ENCODE measurements at places on chromosomes 3 and 15.
A peak's percentile ranks its signal among the peaks of the same experiment; 100 is the strongest.

GRCh38 chr3:72998466-72998865 is 1.9 kb downstream of the PPP4R2 start:
- DNase-seq, result no peak

DNA sequence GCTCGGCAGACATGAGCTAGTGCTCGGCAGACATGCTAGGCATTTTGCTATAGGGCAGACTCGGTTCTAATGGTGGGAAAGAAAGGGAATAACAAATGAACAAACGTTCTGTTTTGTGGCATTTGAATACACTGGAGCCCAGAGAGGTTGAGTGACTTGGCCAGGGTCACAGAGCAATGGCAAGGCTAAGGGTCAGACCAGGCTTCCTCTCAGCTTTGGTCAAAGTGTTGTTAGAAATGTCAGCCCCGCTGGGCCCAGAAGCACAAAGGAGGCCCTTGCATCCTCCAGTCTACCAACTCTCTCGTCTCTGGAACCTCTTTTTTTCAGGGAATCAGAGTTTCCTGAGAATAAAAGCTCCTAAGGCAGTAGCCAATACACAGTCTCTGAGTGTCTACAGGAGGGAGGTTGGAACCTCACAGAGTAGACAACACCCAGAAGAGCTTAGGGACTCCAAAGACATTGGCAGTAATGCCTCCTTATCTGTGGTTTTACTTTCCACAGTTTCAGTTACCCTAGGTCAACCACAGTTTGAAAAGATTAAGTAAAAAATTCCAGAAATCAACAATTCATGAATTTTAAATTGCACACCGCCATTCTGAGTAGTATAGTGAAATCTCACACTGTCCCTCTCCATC is 47.3 kb downstream of the SSUH2 start:
- DNase-seq, result no peak

DNA sequence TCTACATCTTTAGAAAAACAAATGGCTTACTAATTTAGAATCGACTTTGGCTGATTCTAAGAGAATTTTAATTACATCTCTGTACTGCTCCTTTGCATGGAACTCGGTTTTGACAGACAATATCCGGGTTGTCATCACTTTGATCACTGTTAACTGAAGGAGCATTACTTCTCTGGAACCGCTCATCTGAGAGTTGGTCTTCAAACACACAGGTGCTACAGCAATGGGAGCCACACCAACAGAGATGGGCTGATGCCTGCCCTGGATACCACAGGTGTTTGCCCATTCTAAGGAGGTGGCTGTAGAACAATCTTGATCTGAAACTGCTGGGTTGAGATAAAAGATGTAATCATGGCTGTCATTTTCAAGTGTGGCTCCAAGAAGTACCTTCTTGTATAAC is 21.6 kb downstream of the LINS1 start:
- DNase-seq, result no peak

DNA sequence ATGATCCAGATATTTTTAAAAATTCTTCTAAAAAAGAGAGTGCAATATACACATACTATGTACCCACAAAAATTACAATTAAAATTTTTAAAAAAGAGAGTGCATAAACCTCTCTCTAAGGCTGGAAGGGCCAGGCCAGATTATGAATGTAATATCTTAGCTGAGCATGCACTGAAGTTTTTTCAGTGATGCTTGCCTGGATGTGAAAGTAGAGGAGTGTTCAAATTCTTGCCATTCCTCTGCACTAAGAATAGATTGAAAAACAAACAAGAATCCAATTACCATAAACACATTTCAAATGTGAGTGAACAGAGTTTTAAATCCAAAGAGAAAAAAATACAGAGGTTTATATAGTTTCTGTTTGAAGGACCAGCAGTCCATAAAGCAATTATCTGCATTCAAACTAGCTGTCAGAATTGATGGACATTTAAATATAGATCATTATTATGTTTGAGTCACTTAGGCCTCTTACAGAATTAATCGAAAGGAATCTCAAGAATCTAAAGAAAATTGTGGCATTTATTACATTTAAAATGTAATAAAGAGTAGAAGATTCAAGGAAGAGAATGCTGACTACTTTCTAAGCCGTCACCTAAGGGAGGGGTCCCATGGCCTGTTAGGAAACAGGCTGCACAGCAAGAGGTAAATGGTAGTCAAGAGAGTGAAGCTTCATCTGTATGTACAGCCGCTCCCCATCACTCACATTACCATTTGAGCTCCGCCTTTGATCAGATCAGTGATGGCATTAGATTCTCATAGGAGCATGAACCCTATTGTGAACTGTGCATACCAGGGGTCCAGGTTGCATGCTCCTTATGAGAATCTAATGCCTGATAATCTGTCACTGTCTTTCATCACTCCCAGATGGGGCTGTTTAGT is 159.3 kb upstream of the MDFIC2 start:
- DNase-seq, result no peak

GRCh38 chr3:160780245-160780644 is 24.2 kb downstream of the PPM1L start:
- DNase-seq, result no peak

GRCh38 chr15:64810497-64811326 is 14.7 kb downstream of the PIF1 start:
- DNase-seq, result no peak

- DNase-seq, result no peak
These were observed 75.9 kb downstream of the CGNL1 start for GRCh38 chr15:57452090-57452754.

DNA sequence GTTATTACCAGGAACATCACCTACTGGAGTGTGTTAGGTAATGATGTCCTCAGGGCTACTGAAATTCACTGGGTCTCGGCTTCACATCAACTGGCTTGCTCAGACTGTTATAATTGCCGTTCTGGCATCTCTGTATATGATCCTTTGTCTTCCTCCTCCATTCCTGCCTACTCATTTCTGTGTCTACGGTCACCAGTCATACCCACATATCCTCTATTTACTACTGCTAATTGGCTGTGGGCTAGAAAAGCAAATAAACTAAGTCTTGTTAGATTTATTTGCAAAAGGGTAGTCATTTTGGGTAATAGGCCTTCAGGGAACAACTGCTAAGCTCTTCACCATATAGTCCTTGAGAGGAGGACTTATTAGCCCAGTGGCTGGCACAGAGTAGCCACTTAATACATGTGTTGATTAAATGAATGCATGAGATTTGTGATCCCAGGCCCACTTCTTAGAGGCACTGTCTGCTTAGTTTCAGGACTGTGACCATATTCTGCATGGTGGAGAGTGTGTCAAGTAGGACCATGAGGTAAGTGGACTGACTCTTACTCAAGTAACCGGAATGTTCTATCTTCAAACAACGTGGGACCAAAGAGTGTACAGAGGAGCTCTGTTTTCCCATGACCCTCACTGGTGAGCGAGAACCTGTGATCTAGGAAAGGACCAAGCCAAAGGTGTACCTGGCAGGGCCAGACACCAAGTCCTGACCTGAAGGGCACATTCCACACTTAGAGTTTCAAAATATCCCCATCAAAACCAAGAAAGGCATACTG is 13.2 kb downstream of the ZDHHC3 start:
- no peak for DNase-seq

DNA sequence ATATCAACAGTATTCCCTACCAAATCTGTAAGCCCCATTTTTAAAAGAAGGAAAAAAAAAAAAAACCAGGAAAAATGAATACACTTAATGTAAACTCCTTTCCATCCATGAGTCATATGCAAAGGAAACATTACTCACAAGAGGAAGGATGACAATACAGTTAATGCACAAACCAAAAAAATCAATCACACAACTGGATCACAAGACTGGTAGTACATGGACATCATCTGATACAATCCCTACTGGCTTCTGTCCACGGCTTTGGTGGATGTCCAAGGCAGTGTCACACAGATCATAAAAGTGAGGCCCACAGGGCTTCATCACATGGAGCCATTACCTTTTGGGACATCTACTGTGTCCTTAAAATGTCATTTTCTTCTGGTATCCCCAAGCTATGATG is 44.0 kb downstream of the SUCLG2 start:
- no peak for DNase-seq

DNA sequence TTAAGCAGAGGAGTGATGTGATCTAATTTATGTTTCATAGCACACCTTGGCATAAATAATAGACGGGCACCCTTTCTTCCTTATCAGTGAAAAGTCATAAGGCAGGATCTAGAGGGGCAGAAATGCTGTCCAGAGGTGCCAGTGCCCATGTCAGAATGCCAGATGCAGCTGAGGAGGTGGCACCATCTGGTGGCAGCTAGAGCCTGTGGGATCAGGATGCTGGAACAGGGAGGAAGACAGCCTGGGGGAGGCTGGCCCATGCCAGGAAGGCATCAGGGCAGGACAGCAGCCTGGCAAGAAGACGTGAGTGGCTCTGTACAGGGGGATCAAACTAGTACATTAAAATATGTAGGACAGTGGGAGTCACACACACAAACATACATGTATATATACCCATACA is 16.5 kb downstream of the MYH15 start:
- DNase-seq, result no peak

DNA sequence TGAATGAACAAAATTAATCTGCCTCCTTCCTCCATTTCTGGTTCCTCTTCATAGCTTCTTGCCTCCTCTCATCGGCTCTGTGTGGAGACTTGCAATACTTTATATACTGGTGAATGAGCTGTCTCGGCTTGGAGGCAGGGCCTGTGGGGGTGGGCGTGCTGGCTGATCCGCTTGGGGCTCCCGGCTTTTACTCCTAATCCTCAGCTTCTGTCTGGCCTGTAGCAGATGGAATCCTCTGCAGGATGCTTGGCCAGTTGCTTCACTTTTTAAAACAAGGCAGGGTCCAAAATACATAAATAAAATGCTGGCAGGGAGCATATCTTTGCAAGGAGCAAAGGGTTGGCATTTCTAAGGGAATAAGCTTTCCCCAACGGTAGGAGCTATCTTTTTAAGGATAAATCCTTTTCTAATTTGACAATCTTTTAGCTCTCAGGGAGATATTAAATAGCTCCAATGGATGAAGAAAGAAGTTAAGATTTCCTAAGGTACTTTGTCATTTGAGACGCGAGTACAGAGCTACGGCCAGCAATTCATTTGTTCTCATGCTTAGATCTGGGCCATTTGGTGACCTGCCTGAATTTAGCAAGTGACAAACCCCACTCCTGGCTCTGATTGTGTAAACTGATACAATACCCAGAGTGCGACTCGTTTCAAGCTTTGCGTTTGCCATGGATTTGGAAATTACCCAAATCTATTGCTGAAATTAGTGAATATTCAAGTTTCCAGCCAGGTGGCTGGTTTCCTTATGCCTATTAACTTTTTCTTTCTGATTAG is 18.9 kb downstream of the SV2B start:
- DNase-seq, result no peak

GRCh38 chr3:16249336-16249735 is 15.4 kb downstream of the DPH3 start:
- DNase-seq, result no peak

GRCh38 chr3:186255703-186256331 is 106.2 kb downstream of the DGKG start:
- DNase-seq, result no peak

GRCh38 chr15:81215983-81216382 is 19.3 kb downstream of the IL16 start:
- DNase-seq, result no peak

GRCh38 chr3:120563356-120564022 is 32.6 kb upstream of the NDUFB4 start:
- no peak for DNase-seq

DNA sequence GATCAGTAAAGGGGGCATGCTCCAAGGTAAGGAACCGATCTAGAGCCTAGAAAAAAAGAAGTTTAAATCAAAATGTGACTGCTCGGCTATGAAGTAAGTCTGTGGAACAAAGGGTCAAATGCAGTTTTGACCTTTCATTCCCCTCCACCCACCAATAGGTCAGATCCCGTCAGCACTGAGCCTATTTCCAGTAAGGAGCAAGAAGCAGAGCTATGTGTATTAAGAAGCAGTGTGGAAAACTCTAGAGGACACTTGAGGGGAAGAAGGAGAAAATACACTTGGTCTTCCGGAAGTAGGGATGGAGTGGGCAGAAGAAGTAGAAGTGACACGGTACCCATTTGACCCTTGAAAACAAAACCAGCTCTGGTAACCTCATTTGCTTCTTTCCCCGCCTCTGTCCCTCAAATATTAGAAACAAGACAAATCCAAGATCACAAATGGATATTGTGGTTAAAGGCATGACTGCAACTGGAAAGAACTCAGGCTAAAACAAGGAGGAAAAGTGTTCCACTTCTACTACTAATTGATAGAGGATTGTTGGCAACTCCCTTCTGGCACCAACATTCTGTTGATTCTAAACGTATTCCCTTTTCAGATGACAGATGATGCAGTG is 888.3 kb upstream of the NR2F2 start:
- DNase-seq, result no peak

- DNase-seq, result no peak
These were observed 41.4 kb downstream of the ULK4 start for GRCh38 chr3:41920406-41920965.

- DNase-seq, result peak; percentile 62
These were observed 20.7 kb upstream of the FEM1B start for GRCh38 chr15:68256675-68257450.

- no peak for DNase-seq
These were observed 30.7 kb downstream of the C3orf38 start for GRCh38 chr3:88180398-88180999.

- no peak for DNase-seq
These were observed 62.3 kb downstream of the IQSEC1 start for GRCh38 chr3:13010780-13011572.

GRCh38 chr3:189726277-189726676 is 95.1 kb downstream of the TP63 start:
- no peak for DNase-seq

- DNase-seq, result no peak
These were observed 62.0 kb upstream of the ST3GAL6 start for GRCh38 chr3:98701071-98701675.

GRCh38 chr15:95958382-95958781 is 372.1 kb upstream of the NR2F2 start:
- no peak for DNase-seq

DNA sequence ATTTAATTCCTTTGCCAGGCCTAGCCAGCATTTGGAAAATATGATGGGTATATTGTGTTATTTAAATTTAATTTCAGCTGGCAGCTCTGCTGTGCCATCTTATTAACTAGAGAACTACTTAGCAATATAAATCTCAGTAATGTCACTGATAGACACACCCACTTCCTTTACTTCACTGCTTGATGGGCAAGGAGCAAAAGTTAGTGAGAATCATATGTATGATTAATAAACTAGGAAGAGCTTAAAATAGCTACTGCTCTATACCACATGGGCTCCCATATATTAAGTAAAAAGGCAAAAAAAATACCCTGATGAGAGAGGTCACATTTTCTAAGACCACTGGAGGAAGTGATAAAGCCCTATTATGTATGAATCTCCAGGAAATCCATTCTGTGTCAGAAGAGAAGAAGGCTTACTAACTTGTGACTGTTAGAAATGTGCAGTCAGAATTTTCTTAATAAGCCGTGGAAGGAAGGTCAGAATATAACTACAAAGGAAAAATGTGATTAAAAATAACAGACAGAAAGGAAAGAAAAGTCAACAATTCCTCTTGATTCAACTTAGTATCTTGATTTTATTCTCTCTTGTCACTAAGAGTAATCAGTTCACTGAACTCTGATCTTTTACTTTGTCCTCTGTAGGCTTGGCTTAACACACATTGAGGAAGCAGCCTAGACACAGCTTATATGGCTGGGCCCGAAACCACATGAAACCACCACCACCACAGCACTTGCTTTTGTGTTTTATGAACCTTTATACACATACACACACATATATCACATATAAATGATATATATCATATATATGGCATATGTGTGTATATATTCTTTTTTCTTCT is 1233.9 kb upstream of the ALCAM start:
- no peak for DNase-seq

GRCh38 chr15:77430213-77430612 is 9.5 kb downstream of the HMG20A start:
- DNase-seq, result no peak

GRCh38 chr15:44804298-44805046 is 68.1 kb downstream of the TRIM69 start:
- no peak for DNase-seq

- DNase-seq, result no peak
These were observed 12.9 kb downstream of the CRABP1 start for GRCh38 chr15:78353093-78353492.
